ENCODE measurements at places on chromosomes 7 and 10.

GRCh38 chr10:20041931-20042330 is 225.7 kb downstream of the PLXDC2 start:
- no peak for DNase-seq

GRCh38 chr7:148091882-148092281 is 498.7 kb upstream of the C7orf33 start:
- DNase-seq: no peak

DNA sequence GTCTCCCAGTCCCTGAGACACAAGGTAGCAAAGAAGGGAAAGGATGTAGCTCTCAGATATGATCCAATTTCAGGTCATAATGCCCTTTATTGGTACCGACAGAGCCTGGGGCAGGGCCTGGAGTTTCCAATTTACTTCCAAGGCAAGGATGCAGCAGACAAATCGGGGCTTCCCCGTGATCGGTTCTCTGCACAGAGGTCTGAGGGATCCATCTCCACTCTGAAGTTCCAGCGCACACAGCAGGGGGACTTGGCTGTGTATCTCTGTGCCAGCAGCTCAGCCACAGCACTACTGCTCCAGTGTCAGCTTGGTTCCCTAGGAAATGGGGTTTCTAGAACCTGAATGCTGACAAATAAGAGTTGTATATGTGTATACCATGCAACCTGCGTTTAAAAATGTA is 74.6 kb upstream of the PRSS58 start:
- no peak for DNase-seq

GRCh38 chr7:92698237-92698841 is 108.1 kb upstream of the FAM133B start:
- no peak for DNase-seq

- DNase-seq: no peak
Observed at GRCh38 chr7:136964347-136964746, 95.9 kb downstream of the CHRM2 start.

GRCh38 chr10:14302035-14302434 is 28.7 kb downstream of the FRMD4A start:
- DNase-seq: no peak

DNA sequence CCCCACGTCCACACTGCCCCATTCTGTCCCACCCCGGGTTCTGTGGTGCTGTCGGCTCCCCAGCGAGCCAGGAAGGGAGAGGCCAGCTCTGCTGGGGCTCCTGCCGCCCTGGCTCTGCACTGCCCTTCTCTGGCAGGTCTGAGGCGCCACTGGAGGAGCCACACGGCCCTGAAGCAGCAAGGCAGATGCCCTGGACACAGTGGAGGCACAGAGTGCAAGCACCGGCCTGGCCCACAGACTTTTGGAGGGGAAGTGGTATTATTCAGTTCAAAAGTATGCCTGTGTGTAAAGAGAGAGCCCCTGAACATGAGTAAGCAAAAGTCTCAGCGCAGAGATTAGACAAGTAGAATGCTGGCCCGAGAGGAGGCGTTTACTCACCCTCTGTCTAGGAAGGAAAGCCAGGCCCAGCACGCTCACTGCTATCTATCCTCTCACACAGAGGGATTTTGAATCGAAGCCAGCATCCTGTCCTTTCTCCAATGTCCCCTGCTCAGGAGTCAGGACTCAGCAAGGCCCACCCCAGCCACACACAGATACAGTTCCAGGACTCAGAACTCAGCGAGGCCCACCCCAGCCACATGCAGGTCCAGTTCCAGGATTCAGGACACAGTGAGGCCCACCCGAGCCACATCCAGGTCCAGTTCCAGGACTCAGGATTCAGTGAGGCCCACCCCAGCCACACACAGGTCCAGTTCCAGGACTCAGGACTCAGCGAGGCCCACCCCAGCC is 115.0 kb downstream of the EGFR start:
- no peak for DNase-seq

GRCh38 chr10:104340641-104341040 is 2.4 kb upstream of the ITPRIP start:
- no peak for DNase-seq

- no peak for DNase-seq
Observed at GRCh38 chr7:124085179-124085578, 52.3 kb upstream of the TMEM229A start.

DNA sequence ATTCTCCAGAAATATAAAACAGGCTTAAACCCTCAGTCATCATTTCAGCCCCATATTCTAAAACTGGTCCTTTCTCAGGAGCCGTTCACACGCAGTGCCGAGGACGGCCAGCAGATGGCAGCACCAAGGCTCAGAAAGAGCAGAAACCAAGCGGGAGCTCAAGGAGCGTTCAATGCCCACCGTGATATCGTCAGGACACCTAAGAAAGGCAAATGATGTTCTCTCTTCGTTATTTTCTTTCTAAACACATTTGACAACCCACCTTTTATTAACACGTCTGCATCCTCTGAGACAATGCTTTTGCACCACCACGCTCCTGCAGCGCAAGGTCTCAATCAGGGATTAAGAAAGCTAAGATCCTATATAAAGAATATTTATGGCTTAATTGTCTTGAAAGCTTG is 45.7 kb upstream of the RBM33 start:
- peak; percentile 93 for DNase-seq

DNA sequence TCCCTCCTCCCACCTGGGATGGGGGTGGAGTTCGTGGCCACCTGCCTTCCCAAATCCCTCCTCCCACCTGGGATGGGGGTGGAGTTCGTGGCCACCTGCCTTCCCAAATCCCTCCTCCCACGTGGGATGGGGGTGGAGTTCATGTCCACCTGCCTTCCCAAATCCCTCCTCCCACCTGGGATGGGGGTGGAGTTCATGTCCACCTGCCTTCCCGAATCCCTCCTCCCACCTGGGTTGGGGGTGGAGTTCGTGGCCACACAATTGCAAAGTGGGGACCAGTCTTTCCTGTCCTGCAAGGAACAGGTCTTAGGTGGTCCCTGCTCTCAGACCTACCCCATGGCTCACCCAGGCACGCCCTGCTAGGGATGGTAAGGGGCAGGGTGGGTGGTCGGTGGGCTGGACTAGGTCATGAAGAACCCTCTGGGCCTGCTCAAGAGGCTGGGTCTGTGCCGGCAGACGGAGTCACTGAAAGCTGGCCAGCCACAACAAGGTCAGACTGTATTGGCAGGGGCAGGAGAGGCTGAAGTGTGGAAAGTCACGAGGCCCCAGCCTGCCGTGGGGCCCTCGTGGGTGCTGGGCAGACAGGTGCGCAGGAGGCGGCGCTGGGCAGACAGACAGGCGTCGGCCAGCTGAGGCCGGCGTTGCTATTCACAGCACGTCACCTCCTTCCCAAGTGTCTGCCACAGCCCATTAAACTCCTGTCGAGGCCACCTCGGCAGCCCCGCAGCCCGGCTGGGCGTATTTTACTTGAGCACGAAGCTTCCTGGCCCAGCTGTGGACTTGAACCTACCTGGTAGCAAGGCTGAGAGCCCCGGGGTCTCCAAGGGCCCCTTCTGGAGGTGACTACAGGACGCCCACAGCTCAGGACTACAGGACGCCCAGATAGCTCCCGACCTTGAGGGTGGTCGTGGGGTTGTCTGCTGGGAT is 4.1 kb downstream of the KNDC1 start:
- no peak for DNase-seq

DNA sequence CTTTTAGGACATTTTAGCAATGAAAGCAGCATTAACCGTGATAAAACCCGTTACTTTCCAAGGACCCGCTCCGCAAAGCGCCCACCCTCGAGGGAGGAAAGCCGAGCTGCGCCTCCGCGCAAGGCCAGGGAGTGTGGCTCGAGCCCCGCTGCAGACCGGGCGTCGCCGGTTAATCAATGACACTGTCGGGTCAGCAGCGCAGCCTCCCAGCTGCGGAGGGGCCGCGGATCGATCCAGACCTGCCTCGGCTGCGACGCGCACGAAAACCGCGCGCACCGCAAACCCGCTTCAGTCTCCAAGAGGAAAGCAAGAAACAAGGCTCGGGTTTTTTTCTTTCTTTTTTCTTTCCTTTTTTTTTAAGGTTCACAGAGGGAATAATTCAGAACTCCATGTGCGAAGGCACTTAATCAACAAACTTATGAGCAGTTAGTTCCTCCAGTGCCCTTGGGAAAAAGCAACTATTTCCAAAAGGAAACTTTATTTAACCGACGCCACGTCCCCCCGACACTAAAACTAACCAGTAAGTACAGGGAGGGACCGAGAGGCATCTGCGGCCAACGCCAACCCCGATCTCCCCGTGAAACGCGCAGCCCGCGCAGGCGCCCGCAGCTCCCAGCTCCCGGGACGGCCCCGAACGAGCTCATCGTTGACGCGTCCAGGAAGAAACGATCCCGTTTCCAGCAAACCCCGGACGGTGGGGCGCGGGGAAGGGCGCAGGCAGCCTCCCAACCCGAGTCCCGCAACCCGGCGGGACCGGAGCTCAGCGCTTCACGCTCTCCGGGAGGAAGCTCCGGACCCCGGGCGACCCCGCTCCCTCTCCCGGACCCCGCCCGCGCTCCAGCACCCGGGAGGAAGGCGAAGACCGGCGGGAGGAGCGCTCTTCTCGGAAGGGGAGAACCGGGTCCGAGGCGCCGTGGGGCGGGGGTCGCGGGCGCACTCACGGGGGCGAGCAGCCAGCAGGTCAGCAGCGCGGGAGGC is 598 bp downstream of the VIPR2 start:
- no peak for DNase-seq

GRCh38 chr7:155870334-155871180 is 58.3 kb upstream of the SHH start:
- no peak for DNase-seq

GRCh38 chr7:149459540-149460452 is 1.1 kb downstream of the ZNF777 start:
- DNase-seq: peak; percentile 53

GRCh38 chr7:51059504-51060142 is 257.0 kb downstream of the COBL start:
- DNase-seq: no peak

- no peak for DNase-seq
Observed at GRCh38 chr10:46020344-46020657, 10.1 kb downstream of the NCOA4 start.

- DNase-seq: no peak
Observed at GRCh38 chr10:104613406-104613805, 27.7 kb upstream of the SORCS3 start.

DNA sequence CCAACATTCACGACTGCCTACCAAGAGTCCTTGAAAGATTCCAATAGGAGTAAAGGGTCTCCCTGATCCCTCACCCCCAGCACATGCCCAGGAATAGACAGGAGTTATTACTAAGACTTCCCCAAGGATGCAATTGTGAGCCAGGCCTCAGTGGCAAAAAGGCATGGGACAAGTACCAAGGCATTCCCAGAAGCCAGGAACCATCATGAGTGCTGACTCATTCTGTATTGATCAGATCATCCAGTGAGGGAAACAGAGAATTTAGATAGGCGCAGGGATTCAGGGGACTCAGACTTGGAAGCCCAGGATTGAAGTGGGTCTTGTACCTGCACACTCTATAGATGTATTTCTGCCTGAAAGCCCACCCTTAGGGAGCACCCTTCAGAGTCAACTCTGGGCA is 21.2 kb downstream of the MBL2 start:
- no peak for DNase-seq

DNA sequence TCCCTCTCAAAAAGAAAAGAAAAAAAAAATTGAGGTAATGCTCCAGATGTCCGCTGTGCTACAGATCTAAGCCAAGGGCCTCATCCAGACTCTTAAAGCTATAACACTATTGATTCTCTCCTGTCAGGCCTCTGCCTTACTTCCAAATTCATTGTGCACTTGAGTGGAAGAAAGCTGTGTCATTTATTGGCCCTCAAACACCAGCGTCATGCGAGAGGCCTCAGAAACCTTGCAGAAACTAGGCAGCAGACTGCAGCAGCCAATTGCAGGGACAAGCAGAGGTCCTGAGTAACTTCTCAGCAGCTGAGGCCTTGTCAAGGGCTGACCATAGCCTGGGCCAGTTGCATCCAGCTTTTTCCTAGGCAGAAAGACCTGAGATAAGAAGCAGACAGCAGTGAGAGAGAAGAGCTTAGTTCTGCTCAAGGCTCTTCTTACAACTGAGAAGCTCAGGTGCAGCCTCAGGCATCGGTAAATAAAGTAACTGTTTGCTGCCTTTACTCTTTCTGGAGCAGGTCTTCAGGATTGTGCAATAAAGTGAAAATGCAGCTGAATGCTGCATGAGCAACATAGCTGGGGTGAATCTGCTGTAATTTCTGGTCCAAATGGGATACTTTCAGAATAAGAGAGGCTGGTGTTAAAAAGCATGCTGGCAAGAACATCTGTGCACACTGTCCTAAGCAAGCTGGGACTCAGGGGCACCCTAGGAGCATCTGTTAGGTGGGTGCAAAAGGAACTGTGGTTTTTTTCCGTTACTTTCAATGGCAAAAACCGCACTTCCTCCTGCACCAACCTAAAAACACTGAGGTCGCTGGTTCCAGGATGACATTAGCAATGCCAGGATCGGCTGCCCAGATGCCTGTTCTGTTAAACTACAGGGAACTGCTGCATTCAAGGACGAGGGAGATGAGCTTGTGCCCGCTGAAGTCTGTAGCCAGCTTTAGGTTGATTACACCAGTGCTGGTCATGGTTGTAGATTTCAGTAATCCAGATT is 181.8 kb upstream of the PFKP start:
- no peak for DNase-seq

- DNase-seq: no peak
Observed at GRCh38 chr7:146639291-146639690, 522.7 kb downstream of the CNTNAP2 start.

DNA sequence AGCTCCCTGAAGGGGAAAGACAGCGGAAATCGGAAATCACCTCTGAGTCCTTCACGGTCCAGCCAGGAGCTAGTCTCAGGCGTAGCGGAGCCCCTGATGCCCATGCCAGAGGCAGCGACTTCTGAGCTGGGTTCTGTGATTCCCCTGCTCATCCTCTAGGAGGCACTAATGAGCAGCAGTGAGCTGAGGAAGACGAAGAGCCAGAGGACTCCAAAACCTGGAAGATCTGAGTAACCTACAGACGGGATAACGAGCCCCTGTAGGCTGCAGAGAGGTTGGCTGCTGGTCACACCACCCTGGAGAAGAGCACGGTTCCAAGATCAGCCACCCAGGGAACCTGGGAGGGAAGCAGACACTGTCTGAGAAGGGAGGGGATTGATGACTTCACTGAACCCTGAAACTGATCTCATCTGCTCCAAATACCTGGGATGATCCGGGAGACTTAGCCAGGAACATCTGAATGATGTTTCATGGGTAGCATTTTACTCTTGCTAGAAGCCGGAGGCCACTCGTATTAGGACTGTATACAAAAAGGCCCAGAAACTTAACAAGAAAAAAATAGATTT is 304.1 kb downstream of the PAXIP1 start:
- DNase-seq: no peak

GRCh38 chr10:132037676-132037975 is 28.1 kb upstream of the JAKMIP3 start:
- no peak for DNase-seq

- no peak for DNase-seq
Observed at GRCh38 chr7:141160246-141160860, 86.5 kb downstream of the TMEM178B start.

- no peak for DNase-seq
Observed at GRCh38 chr7:155848691-155849669, 36.7 kb upstream of the SHH start.

GRCh38 chr7:102451371-102452054 is 13.2 kb downstream of the ALKBH4 start:
- no peak for DNase-seq

- no peak for DNase-seq
Observed at GRCh38 chr7:49158321-49158720, 234.0 kb downstream of the CDC14C start.

- DNase-seq: no peak
Observed at GRCh38 chr7:2445898-2446555, 30.2 kb downstream of the GRIFIN start.
